ENCODE measurements at places on chromosomes 6 and 20.
A peak's percentile ranks its signal among the peaks of the same experiment; 100 is the strongest.

DNA sequence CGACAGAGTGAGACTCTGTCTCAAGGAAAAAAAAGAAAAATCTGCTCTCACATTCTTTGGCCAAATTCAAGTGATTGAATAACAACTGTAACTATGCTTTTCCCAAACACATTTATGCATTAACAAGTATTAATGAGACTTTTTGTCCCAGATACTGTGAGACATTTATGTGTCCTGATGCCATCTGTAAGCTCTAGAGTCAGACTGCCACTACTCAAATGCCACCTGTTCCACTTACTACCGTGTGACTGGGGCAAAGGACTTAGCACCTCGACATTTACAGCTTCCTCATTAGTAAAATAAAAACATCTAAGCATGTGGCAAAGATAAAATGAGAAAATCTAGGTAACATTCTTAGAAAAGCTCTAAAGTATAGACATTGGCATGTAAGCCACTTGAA, 178.1 kb upstream of the MARCKS start:
- no peak for DNase-seq

DNA sequence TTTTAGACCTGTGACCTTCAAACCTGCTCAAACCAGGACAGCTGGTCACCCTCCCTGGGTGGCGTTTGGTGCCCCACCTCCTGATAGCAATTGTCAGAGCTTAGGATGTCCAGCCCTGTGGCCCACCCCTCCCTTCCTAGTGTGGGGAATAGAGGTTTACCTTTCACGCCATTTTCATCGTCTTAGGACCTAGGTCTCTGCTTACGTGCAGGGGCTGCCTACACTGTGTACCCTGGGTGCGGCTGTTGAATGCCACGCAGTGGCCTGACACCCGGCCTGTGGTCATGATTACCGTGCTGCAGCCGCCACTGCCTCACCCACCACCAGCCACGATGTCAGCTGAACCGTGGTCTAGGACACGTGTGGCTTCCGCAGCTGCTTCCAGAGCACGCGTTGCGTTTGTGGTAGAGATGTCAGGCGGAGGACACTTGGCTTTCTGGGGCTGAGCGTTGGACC, 157.3 kb downstream of the DTNBP1 start:
- DNase-seq: no peak

DNA sequence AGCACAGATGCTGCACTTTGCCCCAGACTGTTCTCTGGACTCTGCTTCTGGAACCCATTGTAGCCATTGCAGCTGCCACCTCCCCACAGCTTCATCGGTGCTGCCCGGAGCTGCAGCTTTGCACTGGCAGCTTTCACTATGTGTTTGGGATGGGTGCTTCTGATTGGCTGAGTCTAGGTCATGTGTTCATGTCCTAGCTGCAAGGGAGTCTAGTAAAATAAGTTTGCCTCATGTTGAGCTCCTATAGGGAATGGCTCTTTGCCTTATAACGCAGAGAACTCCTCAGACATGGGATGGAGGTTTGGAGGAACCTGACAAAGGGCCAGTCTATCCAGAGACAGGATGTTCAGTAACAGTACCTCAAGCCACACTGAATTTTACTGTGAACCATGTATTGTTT, 268.0 kb downstream of the BMP7 start:
- DNase-seq: no peak

- no peak for DNase-seq
Observed at GRCh38 chr6:91280494-91280830, 693.6 kb upstream of the MAP3K7 start.

- DNase-seq: no peak
Observed at GRCh38 chr20:16583474-16583873, 10.2 kb upstream of the KIF16B start.

DNA sequence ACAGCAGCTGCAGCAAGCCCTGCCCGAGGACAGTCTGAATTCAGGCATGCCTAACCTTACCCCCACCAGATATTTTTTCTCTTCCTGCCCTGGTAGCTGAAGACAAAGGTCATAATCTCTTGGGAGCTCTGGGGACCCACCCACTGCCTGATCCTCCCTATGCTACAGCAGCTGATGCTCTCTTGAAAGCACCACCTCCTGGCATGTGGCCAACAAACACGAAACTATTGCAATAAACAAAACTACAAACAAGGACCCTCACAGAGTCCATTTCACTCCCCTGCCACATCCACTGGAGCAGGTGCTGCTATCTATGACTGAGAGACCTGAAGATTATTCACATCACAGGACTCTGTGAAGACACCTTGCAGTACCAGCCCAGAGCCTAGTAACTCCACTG, 238.5 kb upstream of the HS3ST5 start:
- no peak for DNase-seq

DNA sequence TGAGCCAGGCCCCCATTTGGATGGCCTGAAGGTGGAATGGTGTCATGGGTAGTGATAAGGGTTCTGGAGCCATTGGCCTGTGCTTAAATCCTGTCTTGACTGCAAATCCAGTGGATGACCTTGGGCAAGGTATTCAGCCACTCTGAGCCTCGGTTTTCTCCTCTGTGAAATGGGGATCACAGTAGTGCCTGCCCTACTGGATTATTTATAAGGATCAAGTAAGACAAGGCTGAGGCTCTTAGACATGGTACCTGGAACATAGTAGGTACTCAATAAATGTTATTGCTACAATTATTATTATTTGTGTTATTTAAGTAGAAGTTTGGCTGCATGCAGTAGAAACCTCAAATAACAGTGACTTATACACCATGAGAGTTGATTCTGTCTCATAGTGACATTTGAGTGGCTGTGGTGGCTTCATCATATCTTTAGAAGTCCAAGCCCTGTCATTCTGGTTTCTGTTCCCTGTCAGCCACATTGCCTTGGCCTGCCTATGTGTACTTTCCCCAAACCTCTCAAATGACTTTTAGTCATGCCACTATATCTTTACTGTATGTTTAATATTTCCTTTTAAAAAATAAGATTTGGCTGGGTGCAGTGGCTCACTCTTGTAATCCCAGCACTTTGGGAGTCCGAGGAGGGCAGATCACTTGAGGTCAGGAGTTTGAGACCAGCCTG, 37.6 kb upstream of the CHMP4B start:
- peak; percentile 12 for DNase-seq

GRCh38 chr20:31670371-31671228, 32.9 kb downstream of the COX4I2 start:
- no peak for DNase-seq

GRCh38 chr20:47252879-47253307, 103.6 kb downstream of the ZMYND8 start:
- no peak for DNase-seq

- DNase-seq: no peak
Observed at GRCh38 chr6:86961455-86962200, 24.3 kb downstream of the HTR1E start.

DNA sequence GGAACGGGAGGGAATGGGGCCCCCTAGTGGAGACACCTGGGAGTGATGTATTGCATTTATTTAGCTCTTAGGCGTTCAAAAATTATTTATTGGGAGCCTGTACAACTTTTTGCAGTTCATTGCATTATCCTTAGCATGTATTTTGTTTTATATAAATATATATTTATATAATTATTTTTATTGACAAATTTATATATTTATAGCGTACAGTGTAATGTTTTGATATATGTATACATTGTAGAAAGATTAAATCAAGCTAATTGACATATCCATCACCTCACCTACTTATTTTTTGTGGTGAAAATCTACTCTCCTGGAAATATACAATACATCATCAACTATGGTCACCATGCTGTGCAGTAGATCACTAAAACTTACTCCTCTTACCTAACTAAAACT, 975 bp downstream of the SIRT5 start:
- no peak for DNase-seq

DNA sequence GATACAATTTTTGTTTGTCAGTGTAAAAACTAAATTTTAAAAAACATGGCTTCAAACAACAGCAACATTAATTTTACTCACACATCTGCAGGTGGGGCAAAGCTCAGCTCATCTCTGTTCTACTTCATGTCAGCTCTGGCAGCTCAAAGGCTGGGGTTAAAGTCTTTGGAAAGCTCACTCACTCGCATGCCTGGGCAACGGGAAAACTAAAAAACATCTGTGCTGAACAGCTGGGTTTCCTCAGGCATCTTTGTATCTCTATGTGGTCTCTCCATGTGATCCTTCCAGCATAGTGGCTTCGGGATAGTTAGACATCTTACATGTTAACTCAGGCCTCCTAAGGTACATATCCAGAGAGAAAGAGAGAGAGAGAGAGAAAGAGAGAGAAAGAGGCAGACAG, 499.6 kb downstream of the RFPL4B start:
- DNase-seq: no peak

DNA sequence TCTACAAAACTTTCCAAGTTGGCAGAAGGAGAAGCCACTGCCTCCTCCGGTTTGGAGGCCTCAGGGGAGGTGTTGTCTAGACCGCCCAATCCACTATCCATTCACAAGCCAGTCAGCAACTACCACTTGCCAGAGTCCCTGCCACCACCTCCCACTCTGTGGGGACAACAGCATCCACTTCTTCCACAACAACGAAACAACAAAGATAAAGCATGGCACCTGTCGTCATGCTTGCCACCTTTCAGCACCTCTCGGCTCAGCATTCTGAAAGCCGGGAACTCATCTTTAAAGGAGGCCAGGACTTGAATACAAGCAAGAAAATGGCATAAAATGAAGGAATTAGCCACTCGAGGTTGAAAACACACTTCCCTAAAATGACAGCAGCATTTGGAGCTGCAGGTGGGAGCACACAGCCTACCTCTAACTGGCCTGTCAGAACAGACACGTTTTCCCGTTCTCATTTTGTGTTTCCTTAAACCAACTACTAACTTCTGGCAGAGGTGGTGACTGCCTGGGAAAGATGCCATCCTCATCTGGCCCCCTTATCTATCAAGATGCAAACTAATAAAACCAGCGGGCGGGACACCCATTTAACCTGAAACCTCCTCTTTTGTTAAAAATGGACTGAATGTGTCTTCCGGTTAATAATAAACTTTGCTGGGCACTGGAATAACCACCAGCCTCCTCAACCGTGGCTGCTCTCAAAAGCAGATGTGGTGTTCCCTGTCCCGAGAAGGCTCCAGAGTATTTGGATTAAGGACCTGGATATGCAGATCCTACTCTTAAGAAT, 21.7 kb downstream of the YTHDF1 start:
- DNase-seq: no peak

DNA sequence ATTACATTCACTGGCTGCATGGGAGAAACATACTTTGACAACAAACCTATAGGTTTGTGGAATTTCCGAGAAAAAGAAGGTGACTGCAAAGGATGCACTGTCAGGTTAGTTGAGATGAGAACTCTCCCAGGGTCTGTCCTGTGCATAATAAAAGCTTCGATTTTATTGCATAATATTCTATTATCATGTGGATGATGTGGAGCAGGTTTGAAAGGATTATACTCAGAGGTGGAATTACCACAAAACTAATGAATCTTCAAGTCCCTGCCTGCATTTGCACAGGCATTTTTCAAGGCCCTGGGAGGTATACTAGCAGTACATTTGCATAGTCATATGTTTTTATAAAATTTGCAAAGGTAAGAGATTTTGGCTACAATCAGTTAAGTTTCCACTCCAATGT, 249.8 kb downstream of the ARHGAP18 start:
- no peak for DNase-seq

- no peak for DNase-seq
Observed at GRCh38 chr20:38286586-38287531, 17.1 kb upstream of the BPI start.

- DNase-seq: peak; percentile 87
Observed at GRCh38 chr6:11732036-11732631, 46.5 kb downstream of the ADTRP start.

GRCh38 chr6:160791459-160791858, 89.4 kb downstream of the PLG start:
- DNase-seq: no peak

GRCh38 chr6:18465410-18466154, 78.4 kb downstream of the RNF144B start:
- no peak for DNase-seq

DNA sequence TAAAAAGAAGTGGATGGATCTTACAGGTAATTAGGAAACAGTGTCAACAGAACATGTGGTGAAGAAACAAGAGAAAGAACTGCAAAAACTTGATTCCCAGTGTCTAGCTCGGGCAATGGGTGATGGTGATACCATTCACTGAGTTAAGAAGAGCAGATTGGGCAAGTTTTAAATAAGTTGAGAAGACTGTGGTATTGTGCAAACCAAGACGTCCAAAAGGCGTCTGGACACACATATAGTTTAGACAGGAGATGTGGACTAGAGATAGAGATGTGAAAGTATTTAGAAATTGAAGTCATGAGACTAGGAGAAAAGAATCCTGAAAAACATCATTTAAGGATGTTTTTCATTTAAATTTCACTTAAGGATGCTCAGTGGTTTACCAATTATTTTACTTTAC, 53.9 kb downstream of the CDK19 start:
- no peak for DNase-seq

DNA sequence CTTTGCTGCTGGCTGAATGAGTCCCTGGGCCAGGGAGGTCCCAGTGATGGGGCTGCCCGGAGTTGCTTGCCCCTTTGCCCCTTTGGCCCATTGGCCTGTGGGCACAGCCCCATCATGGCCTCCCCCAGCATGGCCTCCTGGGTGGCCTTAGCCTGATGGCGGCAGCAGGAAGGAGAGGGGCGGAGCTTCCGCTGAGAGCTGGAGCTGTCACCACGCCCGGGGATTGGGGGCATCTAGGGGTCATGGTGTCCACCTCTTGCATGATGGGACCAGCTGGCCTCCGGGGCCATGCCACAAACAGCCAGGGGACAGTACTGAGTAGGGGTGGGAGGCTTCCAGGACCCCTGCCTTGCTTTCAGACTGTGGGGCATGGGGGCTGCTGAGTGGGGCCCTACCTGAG, 31.5 kb upstream of the GATA5 start:
- DNase-seq: no peak

GRCh38 chr6:152859225-152859624, 108.6 kb downstream of the VIP start:
- DNase-seq: no peak

- DNase-seq: no peak
Observed at GRCh38 chr20:5146099-5146668, 19.4 kb downstream of the CDS2 start.

DNA sequence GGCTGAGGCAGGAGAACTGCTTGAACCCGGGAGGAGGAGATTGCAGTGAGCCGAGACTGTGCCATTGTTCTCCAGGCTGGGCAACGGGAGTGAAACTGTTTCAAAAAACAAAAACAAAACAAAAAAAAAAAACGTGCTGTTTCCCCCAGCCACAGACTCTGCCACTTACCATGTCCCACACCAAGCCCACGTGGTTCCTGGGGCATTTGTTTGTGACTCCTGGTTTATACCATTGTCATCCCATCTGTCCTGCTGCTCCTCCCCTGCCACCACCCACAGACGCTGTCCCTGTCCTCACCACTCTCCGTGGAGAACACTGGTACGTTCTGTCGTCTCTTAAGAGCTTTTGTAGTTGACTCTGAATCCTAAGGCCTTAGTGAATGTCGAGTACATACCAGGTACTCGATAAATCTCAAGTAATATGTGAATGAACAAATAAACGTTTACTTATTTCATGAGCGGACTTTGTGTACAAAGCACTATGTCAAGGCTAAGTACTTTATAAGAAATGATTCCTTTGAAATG, 48.0 kb upstream of the KIF13A start:
- no peak for DNase-seq

GRCh38 chr6:89242574-89243330, 25.6 kb upstream of the GABRR1 start:
- DNase-seq: peak; percentile 17

- DNase-seq: no peak
Observed at GRCh38 chr6:32790306-32790705, 26.5 kb downstream of the HLA-DOB start.

Data from activated CD4-positive, alpha-beta T cell treated with anti-CD3 and anti-CD28 coated beads, Interleukin-2, Interleukin-4, amounts not matched to agents 100 ng/mL and 50 ng/mL, durations not matched to agents 16 hours and 8 hours (primary cell).